Sigmoid colon (tissue), 7 donors: ENCODE measurements at places on chromosomes 11 and 22. TPM values are rescaled to one million over a fixed set of nuclear protein-coding genes. Genes with fewer than 3 reads are reported as not detected.

- no peak for DNase-seq
Measured at GRCh38 chr22:41028841-41029240, 63.6 kb upstream of the EP300 start.

- no peak for DNase-seq
Measured at GRCh38 chr11:19380375-19380774, 139.6 kb upstream of the E2F8 start.

DNA sequence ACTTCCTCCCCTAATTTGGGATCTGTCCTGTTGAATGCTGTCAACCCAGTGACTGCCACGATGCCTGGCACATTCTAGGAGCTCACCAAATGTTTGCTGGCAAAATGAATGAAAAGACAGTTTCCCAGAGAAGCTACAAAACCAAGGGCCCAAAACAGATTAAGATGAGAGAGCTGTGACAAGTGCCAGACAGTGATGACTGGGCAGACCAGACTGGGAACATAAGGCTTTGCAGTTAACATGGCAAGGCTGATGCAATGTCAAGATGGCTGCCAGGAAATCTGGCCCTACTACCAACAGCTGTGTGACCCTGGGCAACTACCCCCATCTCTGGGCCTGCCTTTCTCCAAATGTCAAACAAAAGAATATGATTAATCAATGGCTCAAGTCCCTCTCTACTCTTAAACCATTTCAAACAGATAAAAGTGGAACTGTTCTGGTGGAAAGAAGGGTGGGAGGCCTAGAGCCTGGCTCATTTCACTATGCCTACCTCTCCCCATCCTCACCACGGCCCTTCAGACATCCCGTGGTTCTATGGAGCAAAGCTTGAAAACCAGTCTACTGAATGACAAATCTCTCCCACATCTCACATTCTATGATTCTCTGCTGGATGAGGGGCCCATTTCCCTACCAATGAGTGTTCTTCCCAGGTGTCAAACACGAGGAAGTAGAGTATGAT is 12.8 kb downstream of the AP1B1 start:
- DNase-seq = no peak

GGTLC3 gene
- total RNA-seq = not detected

- no peak for DNase-seq
Measured at GRCh38 chr11:112759418-112759817, 201.8 kb upstream of the NCAM1 start.
